ENCODE measurements at places on chromosomes 5 and 9.

GRCh38 chr9:90775657-90776056 lies 26.0 kb upstream of the SYK start:
- no peak for DNase-seq

- no peak for DNase-seq
Observed at GRCh38 chr5:67476531-67476930, 279.9 kb upstream of the CD180 start.

DNA sequence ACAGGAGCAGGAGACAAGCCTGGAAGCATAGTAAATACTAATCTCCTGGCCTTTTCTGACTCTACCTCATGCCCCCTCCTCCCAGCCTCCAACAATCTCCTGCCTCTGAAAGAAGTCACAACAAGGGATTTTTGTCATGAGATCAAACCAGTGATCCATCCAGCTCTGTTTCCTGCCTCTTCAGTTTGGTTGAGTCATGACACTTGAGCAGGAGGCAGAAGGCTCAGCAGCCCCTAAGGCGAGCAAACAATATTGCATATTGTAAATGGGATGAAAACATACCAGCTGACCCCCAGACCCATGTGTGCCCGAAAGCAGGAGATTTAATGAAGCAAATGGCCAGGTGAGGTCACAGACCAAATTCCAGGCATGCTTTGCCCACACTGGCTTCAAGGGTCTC lies 272.8 kb downstream of the GAS1 start:
- no peak for DNase-seq

GRCh38 chr5:36422952-36423351 lies 121.2 kb upstream of the RANBP3L start:
- DNase-seq: no peak

- DNase-seq: no peak
Observed at GRCh38 chr9:137955224-137955570, 77.6 kb downstream of the CACNA1B start.

DNA sequence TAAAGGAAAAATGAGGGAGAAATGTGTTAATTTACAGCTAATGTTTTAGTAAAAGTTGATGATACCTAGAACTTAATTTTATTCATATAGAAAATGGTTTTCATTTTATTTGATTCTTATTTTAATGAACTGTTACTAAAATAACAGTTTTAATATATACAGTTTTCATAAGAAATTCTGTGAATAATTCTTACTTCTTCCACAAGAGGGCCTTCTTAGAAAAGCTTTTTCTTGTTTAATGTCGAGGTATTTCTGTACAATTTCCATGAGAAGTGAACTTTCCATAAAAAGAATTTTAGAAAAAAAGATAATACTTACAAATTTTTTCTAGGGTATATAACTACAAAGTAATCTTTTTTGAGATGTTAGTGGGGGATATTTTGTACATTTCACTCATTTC lies 73.9 kb downstream of the KLF9 start:
- peak; percentile 14 for DNase-seq

DNA sequence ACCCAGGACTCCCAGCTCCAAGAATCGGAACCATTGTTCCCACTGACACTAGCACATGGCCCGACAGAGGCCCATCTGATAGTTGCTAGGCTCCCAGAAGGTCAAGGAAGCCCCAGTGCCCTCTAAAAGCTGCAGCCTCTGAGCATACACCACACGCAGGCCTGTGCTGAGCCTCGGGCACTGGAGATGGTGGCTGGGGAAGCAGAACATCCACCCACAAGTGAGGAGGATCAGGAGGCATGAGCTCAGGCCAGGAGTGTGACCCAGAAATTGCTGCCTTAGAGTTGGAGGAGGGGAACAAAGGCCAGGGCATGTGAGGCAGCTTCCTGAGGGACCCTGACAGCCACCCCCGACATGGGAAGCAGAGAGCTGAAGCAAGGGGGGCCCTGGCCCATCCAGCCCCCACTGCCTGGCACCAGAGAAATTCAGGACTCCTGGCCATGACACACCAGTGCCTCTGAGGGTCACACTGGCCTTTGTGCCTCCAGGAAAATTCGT lies 21.4 kb downstream of the IPPK start:
- DNase-seq: no peak

GRCh38 chr9:37947977-37948376 lies 44.0 kb upstream of the SLC25A51 start:
- no peak for DNase-seq

DNA sequence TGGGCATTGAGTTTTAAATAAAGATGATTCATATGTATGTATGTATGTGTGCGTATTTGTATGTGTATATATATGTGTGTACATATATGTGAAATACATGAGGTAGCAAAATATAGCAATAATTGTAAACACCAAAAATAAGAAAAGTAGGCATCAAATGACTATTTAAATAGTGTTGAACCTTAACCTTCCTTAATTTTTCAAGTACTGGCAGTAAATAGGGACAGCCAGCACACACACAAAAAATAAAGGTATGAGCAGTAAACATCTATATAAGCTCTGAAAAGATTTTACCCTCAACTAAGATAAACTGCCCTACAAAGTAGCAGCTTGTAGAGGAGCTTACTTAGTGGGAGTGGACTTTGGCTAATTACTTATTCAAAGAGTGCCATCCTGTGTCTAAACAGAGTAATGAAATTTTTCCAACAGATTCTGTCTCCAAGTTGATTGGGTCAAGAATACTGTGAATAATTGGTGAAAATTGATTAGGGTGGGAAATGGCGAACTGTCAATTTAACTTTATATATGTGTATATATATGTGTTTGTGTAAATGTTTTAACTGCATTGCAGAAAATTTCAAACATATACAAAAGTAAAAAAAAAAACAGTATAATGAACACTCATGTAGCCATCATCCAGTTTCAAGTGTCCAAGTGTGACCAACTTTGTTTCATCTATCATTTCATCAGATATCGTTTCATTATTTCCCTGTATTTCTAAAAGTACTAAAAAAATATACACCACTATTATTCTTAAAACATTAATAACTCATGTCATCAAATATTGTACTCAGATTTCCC lies 2.0 kb upstream of the ADAMTS6 start:
- no peak for DNase-seq

- DNase-seq: peak; percentile 45
Observed at GRCh38 chr5:54311176-54311677, 854 bp upstream of the ARL15 start.

DNA sequence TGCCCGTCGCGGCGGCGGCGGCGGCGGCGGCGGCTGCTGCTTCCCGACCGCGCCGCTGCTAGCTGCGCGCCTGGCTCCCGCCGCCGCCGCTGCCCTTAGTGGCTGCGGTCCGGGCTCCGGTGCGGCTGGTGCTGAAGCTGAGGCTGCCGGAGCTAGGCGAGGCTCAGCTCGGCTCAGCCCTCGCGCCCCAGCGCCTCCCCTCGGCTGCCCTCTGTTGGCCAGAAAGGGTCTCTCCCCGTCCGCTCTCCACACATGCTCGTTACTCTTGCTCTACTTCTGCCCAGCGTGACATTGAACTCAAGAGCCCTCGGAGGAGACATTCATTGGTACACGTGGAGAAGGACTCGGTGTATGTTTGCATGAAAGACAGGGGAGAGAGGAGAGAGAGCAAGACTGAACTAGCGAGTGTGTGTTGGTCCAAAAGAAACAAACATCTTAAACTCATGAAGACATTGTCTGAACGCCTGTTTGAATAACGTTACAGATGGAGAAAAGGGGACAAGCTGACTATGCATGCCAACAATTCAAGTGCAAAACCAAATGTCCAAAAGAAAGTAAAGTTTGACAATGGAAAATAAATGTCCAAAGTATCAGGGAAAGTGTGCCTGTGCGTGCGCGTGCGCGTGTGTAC lies at the start of gene HCN1:
Gene HCN1, minus strand, starts transcription at position 175 of the 631 bp plus-strand sequence.
- DNase-seq: peak; percentile 97

GRCh38 chr9:30982301-30982700 lies 1402.1 kb upstream of the ACO1 start:
- no peak for DNase-seq

DNA sequence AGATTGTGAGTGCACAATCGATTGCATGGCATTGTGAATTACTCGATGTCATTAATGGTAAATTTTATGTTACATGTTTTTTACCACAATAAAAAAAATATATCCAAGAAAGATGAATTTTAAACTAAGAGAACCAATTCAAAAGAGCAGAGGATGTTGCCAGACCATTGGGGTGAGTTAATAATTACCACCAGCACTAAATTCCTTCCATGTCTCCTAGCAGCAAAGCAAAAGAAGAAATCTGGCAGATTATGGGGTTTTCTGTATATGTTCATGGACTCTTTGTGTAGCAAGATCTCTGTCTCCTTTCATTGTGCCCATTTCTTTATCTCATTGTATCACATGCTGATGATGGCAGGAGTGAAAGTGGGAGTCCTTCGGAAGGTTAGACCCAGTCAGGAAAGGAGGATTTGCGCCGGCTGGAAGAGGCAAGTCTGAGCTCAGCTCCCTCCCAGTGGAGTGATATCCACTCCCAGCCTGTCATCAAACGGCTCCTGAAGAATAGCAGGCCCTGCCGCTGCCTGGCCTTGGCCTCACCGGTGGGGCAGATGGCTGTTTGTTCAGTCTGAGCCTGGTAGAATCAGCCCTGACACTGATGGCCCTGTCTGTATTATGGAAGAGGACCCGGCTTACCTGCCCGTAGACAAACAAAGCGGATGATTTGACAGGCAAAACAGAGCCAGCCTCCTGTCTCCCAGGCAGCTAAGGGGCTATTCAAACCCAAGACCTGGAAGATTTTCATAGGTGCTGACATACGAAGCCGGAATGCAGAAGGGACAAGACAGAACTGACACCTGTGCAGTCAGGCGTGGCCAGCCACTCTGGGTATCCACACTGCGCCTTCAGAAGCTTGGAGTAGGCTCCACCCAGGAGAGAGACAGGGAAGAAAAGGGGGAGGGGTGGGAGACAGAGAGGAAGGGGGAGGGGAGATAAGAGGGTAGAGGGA lies 21.9 kb upstream of the FOXE1 start:
- peak; percentile 35 for DNase-seq

GRCh38 chr5:132473668-132474067 lies 16.9 kb downstream of the IRF1 start:
- DNase-seq: no peak

DNA sequence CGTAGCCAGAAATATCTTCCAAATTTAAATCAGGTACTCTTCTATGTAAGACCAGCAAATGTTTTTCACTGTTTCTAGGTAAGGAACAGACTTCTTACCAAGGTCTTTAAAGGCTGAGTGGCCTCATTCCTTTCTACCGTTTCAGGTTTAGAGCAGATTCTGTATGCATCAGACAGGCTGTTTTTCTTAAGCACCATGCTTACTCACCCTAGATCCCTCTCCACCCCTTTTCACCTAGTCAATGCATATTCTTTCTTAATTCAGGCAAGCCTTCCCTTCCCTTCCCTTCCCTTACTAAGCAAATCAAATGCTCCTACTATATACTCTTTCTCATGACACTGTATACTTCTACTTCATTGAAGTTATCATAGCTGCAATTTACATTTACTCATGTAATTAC lies 70.7 kb downstream of the RFX3 start:
- no peak for DNase-seq

GRCh38 chr5:138303372-138303771 lies 28.2 kb downstream of the CDC25C start:
- DNase-seq: no peak

GRCh38 chr5:116494784-116495450 lies 79.7 kb downstream of the SEMA6A start:
- peak; percentile 42 for DNase-seq

- no peak for DNase-seq
Observed at GRCh38 chr5:174423558-174423957, 300.8 kb upstream of the MSX2 start.

GRCh38 chr9:108568093-108568492 lies 287.7 kb downstream of the ACTL7B start:
- DNase-seq: no peak

GRCh38 chr5:97266076-97266475 lies 83.0 kb upstream of the RIOK2 start:
- DNase-seq: no peak

- no peak for DNase-seq
Observed at GRCh38 chr5:54440456-54440893, 15.0 kb upstream of the HSPB3 start.

DNA sequence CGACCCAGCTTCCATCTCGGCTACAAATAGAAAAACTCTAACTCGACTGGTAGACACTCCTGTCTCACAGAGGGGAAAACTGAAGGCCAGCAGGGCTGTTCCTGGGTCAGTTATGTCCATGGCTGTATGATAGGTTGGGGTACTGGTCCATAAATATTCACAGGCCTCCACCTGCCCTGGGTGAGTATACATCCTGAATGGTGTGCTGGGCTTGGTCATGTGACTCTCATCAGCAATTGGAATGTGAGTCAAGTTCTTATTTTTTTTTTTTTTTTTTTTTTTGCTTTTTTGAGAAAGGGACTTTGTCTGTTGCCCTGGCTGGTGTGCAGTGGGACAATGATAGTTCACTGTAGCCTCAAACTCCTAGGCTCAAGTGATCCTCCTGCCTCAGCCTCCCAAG lies 58.3 kb upstream of the NEK6 start:
- DNase-seq: no peak

GRCh38 chr9:132016456-132016855 lies 63.2 kb downstream of the MED27 start:
- no peak for DNase-seq

GRCh38 chr9:89467278-89467625 lies 30.7 kb downstream of the SEMA4D start:
- no peak for DNase-seq

DNA sequence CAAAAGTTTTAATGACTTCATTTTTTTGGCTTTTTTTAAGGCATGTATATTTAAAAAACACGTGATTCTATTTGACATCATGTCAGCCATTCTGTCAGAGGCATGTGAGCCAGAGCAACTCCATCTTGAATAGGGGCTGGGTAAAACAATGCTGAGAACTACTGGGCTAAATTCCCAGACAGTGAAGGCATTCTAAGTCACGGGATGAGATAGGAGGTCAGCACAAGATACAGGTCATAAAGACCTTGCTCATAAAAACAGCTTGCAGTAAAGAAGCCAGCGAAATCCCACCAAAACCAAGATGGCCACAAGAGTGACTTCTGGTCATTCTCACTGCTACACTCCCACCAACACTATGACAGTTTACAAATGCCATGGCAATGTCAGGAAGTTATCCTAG lies 1000.6 kb upstream of the DMAC1 start:
- no peak for DNase-seq

GRCh38 chr5:82720213-82721086 lies 356.7 kb downstream of the TMEM167A start:
- no peak for DNase-seq

- DNase-seq: no peak
Observed at GRCh38 chr9:20314981-20315380, 307.3 kb downstream of the MLLT3 start.

GRCh38 chr5:37111426-37112382 lies 137.5 kb downstream of the CPLANE1 start:
- no peak for DNase-seq

All from NCI-H2171 (cell line).